NCI-H460 (cell line): ENCODE measurements at places on chromosomes 16 and 17. TPM values are rescaled to one million over a fixed set of nuclear protein-coding genes. Genes with fewer than 3 reads are reported as not detected.

The MYH11 gene
- total RNA-seq = 0.02 TPM in 1 of 2 replicates, not detected in the other

GRCh38 chr16:46728806-46729205, 19.3 kb downstream of the MYLK3 start:
- no peak for DNase-seq

- DNase-seq = no peak
Measured at GRCh38 chr16:23877107-23878070, 41.6 kb downstream of the PRKCB start.

DNA sequence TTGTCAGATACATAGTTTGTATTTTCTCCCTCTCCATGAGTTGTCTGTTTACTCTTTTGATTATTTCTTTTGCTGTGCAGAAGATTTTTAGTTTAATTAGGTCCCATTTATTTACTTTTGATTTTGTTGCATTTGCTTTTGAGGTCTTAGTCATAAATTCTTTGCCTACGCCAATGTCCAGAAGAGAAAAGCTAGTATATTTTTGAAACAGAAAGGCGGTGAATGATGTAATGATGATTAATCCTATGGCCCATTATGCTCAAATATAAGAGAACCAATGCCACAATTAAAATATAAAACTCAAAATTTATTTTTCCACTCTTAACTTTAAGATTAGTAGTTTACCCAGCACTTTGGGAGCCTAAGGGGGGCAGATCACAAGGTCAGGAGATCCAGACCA, 59.8 kb upstream of the SMIM36 start:
- DNase-seq = no peak

The CRYM gene
- total RNA-seq = not detected in 2 replicates

The GHDC gene
- total RNA-seq = 13.3 and 13.9 TPM in 2 replicates

GRCh38 chr16:88773812-88774291, 11.2 kb downstream of the PIEZO1 start:
- DNase-seq = no peak

The TBKBP1 gene
- total RNA-seq = 2.7 and 5.3 TPM in 2 replicates

DNA sequence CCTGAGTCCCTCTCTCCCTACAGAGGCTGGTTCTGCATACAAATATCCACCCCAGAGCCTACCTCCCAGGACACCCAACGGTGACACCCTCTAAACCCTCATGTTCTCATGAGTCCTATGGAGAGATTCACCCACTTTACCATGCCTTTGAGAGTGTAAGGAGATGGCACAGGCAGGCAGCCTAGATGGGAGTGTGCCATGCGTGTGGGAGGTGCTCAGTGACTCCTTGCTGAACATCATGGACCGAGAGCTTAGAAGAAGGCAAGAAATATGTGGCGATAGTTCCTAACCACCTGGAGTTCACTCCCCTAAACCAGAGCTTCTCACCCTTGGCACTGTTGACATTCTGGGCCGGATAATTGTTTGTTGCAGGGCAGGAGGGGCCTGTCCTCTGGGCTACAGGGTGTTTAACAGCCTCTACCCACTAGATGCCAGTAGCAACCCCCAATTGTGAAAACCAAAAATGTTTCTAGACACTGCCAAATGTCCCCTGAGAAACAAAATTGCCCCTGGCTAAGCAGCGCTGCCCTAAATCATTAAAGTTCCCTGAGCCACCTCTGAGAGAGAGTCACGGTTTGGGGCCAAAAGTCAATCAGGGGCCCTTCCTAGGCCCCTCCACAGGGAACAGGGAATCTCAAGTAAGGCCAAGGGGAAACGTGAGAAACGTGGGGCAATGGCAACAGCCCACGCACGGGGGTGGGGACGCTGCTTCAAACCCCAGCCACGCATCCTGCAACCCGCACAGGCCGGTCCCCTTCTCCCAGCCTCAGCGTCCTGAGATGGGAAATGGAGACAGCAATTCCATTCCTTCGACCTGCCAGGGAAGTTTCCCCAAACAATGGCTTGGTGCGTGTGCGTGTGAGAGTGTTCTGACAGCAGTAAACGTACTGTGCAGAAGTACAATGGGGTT, 66.8 kb downstream of the C16orf78 start:
- DNase-seq = no peak

DNA sequence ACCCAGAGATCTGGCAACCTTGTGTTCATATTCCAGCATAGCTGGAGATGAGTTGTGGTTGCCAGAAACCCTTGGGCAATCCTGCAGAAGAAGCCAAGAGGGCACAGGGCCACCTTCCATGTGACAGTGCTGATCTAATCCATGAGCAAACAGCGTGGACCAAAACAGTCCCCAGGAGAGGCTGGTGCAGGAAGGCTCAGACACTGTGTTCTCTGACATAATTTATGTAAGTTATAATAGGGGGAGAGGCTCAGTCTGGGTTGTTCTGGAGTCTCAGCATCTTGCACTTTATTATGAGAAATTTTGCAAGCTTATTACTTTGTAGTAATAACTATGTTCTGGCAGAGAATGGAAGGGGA, 273.9 kb downstream of the HAPSTR1 start:
- no peak for DNase-seq

DNA sequence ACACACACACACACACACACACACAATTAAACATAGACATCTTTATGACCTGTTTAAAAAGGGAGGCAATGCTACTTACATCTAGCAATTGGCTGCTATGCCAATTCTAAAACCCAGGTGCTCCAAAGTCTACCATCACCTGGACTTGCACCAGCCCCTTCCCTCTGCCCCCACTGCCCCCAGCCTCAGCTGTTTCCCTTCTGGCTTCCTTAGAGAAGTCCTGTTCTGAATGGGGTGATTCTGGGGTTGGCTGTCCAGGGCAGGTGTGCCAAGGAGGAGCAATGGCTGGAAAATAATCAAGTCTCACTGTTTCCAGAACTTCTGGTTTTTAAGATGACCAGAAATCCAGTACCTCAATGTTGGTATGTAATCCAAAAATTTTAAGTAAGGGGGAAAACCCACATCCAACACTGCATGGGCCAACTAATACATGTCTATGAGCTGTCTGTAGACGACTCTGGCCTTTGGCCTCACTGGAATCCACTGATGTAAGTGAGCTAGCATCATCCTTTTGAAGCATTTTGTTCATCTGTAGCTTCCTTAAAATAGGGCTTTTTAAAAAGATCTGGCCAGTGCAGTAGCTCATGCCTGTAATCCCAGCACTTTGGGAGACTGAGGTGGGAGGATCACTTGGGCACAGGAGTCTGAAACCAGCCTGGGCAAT, 2.1 kb downstream of the IFT20 start:
- DNase-seq = no peak

The TSPAN10 gene
- 0.42 and 0.49 TPM in 2 replicates for total RNA-seq

GRCh38 chr16:70252355-70252988, 732 bp upstream of the EXOSC6 start:
- DNase-seq = peak; percentile 15

The C17orf67 gene
- total RNA-seq = 0.32 and 0.50 TPM in 2 replicates

- no peak for DNase-seq
Measured at GRCh38 chr17:40718930-40719329, 15.4 kb upstream of the KRT24 start.

DNA sequence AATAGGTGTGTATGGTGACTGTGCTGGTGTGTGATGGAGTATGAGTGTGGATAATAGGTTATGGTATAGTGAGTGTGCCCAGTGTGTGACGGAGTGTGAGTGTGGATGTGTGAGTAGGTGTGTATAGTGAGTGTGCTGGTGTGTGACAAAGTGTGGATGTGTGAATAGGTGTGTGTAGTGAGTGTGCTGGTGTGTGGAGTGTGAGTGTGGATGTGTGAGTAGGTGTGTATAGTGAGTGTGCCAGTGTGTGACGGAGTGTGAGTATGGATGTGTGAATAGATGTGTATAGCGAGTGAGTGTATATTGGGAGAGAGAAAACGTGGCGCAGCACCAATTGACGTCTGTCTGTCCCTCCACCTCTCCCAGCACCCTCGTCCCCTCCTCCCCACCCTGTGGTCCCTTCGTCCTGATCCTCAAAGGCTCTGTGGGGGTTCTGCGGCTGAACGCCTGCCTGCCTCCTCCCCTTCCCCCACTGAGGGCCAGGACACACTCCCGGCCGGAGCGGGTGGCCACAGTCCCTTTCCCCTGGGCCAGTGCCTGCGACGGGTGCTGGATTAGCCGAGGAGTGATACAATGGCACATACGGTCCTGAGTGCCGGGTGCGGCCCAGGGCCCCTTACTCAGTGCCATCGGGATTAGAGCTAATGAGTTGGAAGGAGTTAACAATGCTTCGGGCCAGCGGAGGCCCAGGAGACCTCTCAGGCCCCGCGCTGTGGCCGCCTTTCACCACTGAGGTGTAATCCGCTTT, 160.0 kb downstream of the MRM1 start:
- no peak for DNase-seq

The PRKCA gene
- total RNA-seq = 12.5 and 13.6 TPM in 2 replicates

The PRSS36 gene
- not detected in 2 replicates for total RNA-seq

GRCh38 chr17:81680150-81680549, 3.4 kb downstream of the ARL16 start:
- DNase-seq = no peak

DNA sequence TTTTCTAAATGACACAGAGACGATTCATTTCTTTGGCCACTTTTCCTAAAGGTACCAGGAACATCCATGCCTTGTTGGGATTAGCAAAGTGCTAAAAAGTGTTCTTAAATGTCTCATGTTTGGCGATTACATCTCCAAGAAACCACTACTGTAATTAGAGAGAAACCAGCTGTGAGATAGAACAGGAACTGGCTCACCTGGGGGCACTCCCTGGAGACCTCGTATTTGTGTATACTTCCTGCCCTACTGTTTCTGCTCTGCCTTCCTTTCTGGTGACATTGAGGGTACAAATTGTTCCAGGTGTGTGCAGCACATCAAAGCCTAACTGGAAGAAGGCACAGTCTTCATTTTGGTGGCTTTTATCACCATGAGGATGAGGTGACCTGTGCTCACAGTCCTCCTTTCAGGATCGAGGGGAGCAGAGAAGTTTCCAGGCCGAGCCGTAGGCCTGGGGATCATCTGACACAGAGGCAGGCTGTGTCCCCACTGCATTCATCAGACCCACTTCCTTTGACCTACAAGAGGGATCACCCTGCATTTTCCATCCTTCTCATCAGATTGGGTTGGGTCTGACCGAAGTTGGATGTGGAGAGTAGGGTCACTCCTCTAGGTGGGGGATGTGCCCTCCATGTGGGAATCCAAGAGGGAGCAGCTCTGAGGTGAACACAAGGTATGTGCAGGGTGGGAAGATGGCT, 23.7 kb downstream of the CCL4 start:
- no peak for DNase-seq

- DNase-seq = no peak
Measured at GRCh38 chr17:21171309-21171922, 42.5 kb downstream of the TMEM11 start.

DNA sequence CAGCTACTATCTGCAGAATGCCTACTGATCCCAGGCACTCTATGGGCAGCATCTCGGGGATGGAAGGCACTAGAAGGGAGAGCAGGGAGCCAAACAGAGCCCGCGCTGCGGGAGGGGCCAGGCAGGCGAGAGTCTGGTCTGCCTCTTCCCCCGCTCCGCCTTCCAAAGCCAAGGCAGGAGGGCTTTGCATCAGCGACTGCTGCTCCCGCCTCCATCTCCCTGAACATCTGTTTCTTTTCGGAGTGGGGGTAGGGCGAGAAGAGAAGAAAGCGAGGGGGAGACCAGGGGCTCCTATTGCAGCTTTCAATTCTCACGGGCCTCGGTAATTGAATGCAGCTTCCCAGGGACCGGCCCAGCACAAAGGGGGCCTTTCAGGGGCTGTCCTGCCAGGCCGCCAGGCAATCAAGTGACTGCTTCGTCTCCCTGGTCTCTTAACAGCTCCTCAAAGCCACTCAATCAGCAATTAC, 31.4 kb upstream of the CDC42EP4 start:
- DNase-seq = no peak

The TAT gene
- total RNA-seq = 0.02 TPM in 1 of 2 replicates, not detected in the other

GRCh38 chr16:47375423-47375822, 85.4 kb downstream of the ITFG1 start:
- no peak for DNase-seq

DNA sequence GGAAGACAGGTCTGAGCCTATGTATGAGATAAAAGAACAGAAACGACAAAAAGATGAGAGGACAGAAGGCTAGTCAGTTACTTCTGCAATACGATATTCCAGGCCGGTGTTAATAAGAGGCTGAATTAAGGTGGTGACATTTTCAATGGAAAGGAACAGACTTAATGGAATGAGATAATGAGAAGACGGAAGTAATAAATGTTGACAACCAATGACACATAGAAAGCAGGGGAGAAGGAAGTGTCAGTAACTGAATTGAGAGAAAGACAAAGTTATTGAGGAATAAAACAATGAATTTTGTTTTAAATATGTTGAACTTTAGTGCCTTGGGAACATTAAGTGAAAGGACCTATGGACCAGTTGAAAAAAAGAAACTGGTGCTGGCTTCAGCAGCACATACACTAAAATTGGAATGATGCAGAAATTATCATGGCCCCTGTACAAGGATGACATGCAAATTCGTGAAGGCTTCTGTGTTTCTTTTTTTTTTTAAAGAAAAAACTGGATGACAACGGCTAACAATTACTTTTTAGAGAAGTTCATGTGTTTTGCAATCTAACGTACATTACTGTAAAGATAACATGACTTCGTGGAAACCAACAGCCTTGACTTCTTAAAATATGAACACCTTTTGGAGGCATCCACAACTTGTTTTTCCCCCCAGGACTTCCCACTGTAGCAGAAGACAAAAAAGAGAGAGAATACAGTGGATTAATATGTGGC, 18.5 kb upstream of the CPD start:
- no peak for DNase-seq

The NPIPA8 gene
- not detected in 2 replicates for total RNA-seq

DNA sequence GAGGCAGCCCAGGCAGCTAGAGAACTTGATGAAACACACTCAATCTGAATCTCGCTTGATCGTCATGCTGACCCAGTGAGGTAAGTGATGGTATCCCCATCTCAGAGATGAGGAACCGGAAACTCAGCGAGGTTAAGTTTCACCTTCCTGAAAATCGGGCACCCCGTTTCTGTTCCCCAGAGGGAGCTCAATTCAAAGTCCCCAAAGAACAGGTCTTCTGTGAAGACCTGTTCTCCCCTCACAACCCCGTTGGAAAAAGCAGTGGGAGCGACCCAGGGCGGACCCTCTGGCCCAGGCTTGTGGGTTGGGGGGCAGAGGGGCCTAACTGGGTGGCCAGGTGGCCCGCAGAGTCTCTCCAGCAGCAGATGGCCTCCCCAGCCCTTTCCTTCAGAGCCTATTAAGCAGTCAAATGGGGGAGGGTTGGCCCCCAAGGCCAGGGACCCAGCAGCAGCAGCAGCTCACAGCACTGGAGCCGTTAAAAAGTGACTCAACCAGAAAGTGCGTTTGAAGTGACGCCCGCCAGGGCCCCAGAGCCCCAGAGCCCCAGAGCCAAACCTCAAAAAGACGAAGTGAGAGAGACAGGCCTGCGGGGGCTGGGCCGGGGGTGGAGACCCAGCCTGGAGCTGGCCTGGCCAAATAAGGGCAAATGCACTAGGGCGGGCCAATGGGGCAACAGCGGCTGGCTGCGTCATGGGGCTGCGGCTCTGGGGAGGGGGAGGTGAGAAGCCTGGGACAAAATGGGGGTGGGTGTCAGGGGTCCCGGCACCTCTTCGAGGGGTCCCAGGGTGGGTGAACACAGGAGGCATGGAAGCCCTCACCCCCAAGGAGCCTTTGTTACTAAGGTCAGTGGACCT, 9.2 kb upstream of the TSPOAP1 start:
- no peak for DNase-seq

GRCh38 chr16:61148930-61149329, 887.3 kb downstream of the CDH8 start:
- DNase-seq = no peak

The PIRT gene
- total RNA-seq = not detected in 2 replicates

- DNase-seq = no peak
Measured at GRCh38 chr17:21161498-21162393, 35.0 kb downstream of the DHRS7B start.

- no peak for DNase-seq
Measured at GRCh38 chr17:45232514-45233422, 11.1 kb downstream of the FMNL1 start.

- no peak for DNase-seq
Measured at GRCh38 chr16:75578725-75579124, 12.5 kb downstream of the GABARAPL2 start.
